NCI-H460 (cell line): ENCODE measurements at places on chromosomes 5 and 9.
A peak's percentile ranks its signal among the peaks of the same experiment; 100 is the strongest.

- no peak for DNase-seq
Measured at GRCh38 chr9:135826188-135826545, 81.2 kb downstream of the CAMSAP1 start.

DNA sequence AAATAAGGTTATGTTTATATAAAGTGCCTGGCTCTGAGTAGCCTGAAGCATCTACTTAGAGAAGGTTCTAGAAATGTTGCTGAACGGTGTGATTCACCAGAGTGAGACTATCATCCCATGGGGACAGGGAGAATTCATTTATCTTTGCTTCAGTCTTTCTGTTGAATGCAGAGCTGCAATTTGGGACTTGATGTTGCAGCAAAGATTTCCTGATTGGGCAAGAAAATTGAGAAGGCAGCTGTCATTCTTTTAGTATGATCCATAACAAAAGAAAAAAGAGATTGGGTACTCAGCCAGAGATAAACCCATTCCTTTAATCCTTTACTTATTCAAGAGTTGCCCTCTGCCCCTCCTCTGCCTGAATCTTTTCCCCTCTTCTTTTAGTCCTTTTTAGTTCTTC is 456.3 kb upstream of the WWC1 start:
- DNase-seq: no peak

GRCh38 chr5:113902917-113903660 is 389.6 kb downstream of the YTHDC2 start:
- DNase-seq: no peak

DNA sequence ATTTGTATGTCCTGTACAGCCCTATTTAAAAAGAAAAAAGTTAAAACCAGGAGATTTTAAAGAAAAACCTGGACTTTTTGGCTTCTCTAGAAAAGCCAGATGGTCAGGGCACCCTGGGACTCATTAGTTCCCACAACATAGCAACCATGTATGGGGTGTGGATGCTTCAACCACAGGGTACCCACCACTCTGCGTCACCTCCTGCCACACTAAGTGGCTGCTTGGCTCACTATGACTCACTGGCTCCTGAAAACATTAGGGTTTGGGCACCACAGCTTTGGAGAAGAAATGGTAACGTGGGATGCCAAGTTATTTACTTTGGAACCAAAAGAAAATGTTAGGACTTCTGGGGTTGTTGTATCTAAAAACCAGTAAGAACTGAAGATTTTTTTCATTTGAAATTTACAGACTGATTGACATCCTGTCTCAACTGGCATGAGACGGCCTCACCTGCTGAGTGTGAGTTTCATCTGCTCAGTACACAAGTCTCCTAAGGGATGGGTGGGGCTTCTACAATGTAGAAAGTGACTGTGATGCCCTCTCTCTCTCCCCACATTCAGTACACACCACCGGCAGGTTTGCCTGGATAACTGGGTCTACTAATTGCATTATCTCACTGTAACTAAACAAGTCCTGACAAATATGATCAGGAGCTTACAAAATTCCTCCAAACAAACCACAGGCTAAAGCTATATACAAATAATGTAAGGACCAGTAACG is 103.9 kb downstream of the ESM1 start:
- DNase-seq: no peak

- DNase-seq: no peak
Measured at GRCh38 chr9:96270236-96270744, 31.7 kb downstream of the HSD17B3 start.

DNA sequence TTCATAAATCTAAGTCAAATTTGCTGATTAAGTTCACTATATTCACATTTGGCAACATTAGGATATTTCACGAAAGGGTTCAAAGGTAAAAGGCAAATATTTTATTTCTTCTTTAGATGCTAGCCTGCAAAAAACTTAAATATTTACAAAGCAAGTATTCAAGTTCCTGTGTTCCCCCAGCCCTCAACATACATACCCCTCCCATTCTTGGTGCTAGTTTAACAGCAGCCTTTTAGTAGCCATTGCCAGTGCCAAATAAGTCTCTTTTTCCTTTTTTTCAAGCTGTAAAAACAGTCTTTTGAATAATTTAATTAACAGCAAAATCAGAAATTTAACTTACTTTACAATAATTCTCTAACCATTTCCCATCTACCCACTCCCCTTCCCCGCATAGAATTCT is 288.5 kb upstream of the TMEM161B start:
- no peak for DNase-seq

- DNase-seq: peak; percentile 30
Measured at GRCh38 chr5:36607114-36607571, 737 bp downstream of the SLC1A3 start.

DNA sequence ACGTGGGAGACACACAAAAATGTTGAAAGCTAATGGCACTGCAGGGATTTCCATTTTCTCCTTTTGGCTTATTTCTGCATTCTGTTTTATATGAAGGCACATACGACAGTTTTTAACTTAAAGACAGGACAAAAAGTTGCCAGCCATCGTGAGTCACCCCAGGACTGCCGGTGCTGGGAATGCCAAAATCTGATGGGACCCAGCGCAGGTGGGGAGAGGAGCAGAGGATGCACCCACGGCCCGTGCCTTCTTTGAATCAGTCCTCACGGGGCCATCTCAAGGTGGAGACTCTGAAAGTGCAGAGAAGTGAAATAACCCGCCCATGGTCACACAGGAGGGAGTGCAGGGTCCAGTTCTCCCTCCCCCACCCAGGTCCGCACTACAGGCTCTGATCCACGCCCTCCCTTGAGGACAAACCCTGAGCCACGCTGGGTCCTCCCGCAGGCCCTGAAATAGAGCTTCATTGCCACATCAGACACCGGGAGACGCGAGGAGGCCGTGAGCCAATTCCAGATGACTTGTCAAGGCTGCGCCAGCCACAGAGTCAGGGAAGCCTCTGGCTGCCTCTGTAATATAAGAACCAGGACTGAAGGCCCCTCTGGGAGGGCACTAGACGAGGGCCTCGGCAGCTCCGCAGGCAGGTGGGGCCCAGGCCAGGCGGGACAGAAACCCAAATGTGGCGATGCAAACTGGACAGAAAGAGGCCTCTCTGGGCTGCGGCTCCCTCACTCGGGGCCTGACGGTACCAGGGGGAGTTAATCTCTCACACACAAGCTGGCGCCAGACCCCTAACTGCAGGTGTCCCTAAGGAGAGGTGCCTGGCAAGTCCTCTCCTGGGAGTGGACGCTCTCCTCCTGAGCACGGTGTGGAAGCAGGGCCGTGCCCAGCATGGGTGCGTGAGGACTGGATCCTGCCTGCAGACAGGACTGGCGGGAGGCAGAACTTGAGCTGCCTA is 22.9 kb downstream of the ADAMTS2 start:
- DNase-seq: no peak

DNA sequence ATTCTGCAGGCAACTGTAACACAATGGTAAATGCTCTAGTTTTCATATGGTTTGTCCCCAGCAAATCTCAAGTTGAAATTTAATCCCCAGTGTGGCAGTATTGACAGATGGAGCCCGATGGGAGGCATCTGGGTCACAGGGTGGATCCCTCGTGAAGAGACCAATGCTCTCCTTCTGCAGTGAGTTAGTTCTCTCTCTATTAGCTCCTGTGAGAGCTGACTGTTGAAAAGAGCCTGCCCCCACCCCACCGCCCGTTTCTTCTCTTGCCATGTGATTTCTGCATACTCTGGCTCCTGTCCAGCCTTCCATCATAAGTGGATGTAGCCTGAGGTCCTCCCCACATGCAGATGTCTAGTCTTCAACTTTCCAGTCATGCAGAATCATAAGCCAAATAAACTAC is 27.0 kb downstream of the IARS1 start:
- no peak for DNase-seq

- DNase-seq: no peak
Measured at GRCh38 chr5:53403758-53404157, 76.7 kb upstream of the FST start.

DNA sequence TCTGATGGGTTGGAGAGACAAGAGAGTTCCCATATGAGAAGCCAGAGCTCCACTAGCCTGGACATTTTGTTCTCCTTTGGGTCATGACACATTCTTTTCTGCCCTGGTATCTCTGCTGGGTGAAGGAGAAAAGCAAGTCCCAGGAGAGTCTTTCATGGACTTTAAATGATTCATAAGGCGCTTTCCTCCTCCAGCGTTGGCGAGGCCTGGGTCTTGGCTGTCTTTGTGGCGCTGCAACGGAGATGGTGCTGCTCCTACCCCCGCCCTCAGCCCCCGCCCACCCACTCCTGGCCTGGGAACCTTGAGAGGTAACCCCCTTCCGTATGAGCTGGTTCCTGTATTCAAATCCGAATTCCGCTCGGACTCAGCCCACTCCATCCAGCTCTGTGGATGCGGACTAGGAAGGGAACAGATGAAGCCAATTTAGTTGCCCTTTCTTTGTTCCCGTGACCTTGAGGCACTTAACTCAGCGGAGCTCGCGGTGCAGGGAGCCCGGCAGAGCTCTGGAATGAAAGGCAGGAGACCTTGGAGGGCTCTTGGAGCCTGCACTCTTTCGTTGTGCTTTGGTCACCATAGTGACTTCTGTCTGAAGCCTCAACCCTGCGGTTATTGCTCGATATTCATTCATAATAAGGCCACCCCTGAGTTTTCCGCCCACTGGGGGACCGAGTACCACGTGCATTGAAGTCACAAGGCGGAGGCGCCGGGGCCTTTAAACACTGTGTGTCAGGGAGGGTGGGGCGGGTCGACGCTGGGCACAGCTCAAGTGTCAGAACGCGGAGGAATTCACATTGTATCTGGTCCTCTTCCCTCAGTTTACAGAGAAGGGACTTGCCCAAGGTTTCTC is 14.0 kb upstream of the PWWP2A start:
- no peak for DNase-seq

DNA sequence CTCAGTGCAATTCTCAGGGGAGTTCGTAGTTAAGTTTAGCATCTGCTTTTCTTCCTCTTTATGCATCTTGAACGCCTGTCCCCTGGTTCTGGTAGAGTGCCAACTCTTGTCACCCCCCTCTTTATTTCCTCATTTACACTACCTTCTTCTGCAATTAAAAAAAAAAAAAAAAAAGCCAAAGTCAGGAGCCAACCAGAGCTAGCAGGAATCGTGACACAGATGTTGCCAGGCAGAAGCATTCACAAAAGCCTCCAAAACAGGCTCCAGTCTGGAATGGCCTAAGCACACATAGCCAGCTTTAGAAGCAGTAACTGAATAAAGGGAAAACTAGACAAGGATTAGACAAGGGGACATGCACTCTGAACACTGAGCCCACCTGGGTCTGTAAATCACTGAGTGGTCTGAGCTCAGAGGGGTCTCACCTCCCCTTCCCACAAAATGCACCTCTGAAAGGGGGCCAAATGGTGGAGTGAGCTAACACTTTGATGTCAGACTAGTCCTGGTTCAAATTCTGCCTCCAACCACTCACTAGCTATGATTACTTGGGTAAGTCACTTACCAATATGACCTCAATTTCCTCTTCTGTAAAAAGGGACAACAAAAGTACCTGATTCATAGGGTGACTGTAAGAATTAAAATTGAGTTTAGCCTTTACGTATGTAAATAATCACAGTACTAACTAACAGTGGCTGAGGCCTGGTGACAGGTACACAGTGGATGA is 2.0 kb downstream of the CD74 start:
- DNase-seq: peak; percentile 63

DNA sequence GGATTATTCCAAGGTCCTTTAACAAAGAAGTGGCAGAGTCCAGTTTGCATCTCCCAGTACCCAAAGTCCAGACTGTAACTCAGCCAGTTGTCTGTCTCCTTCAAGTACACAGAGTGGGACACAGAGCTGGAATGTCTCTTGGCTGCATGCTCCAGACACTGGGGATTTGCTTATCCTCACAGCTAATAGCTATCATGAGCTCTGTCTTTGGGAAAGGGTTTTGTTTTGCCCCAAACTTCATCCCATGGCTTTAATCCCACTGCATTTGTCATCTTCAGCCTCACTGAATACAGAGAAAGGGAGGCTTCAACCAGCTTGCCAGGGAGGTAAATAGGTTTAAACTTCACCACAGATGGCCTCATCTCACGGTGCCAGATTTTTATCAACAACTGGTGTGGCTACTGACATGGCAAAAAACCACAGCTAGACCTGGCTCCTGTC is 412.2 kb upstream of the SLC24A2 start:
- DNase-seq: no peak

DNA sequence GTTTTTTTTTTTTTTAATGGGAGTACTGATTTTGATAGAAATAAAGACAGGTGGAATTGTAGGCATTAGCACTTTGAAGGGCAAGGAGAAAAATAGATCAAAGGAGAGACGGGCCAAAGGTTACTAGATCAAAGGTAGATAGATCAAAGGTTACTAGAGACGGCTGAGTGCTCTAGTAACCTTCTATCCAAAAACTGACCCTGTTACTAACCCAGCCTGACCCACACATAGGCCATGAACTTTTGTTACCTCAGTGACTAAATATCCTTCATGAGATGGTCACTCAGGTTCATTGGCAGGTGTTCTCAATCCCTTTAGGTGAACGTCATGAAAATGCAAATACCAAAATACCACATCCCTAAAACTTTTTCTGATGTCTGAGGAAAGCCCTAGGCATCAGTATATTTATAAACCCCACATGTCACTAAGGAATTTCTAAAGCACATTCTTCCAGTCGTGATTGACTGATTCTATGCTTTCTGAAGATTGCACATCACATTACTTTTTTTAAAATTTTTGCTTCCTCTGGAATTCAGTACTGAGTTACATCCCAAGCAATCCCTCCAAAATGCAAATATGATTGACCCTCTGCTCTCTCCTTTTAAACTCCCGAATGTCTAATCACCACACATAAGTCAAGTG is 772.7 kb downstream of the BRINP1 start:
- no peak for DNase-seq

- no peak for DNase-seq
Measured at GRCh38 chr5:178527458-178528307, 62.5 kb downstream of the COL23A1 start.
